ENCODE measurements at places on chromosomes 5 and 9. TPM values are rescaled to one million over a fixed set of nuclear protein-coding genes. Genes with fewer than 3 reads are reported as not detected.

- no peak for DNase-seq
These were observed 21.9 kb downstream of the MAN2A1 start for GRCh38 chr5:109711673-109712072.

DNA sequence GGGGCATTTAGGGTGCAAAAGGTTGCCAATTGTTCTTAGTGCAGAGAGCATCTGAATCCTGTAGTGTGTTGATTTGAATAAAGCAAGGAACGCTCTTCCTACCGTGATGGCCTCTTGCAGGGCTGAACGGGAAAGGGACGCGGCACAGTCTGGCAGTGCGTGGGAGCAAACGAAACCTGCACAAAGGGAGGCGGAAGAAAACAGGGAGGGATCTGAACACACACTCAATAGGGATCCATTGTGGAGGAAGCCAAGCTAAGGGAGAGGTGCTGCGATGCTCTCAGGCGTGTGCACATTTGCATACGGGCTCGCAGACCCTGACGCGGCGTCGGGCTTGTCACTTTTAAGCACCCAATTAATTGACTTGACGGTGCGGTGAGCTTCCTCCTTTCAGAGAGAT, 414.0 kb upstream of the IRX1 start:
- no peak for DNase-seq

- no peak for DNase-seq
These were observed 10.1 kb downstream of the IGFBPL1 start for GRCh38 chr9:38414040-38414723.

Gene STING1
- total RNA-seq, result 38.7 TPM
